ENCODE measurements at places on chromosomes 3 and 15. TPM values are rescaled to one million over a fixed set of nuclear protein-coding genes. Genes with fewer than 3 reads are reported as not detected.

GRCh38 chr15:65832549-65833364 lies 36.5 kb upstream of the RAB11A start:
- DNase-seq = peak; percentile 91

DNA sequence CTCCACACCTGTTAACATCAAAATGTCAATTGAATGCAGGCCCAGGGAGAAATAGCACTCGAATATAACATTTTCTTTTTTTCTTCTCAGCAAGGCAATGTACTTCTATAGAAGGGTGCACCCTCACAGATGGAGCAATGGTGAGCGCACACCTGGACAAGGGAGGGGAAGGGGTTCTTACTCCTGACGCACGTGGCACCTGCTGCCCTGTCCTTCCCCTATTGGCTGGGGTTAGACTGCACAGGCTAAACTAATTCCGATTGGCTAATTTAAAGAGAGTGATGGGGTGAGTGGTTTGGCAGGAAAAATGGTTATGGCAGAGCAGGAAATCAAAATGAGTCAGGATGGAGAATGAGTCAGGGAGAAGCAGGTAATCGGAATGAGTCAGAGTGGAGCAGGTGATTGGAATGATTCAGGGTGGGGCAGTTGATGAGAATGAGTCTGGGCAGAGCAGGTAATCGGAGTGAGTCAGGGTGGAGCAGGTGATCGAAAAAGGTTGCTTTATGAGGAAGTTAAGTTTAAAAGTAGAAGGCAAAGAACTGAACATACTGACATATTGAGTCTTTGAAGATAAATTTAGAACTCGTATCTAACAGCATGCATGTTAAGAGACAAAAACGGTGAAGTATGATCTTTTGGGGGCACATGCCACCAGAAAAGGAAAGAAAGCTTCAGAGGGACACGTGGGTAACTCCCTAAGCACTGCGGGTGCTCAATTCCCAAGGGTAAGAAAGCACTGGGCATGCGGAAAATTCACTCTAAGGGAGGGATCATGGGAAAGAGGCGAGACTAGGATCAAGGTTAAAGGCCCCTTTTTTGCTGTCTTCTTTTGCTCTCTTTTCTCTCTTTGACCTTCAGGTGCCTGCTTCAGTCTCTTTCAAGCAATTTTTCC lies 72.9 kb upstream of the GALNT15 start:
- no peak for DNase-seq

CA12 gene
- total RNA-seq = 2.3 TPM

DNA sequence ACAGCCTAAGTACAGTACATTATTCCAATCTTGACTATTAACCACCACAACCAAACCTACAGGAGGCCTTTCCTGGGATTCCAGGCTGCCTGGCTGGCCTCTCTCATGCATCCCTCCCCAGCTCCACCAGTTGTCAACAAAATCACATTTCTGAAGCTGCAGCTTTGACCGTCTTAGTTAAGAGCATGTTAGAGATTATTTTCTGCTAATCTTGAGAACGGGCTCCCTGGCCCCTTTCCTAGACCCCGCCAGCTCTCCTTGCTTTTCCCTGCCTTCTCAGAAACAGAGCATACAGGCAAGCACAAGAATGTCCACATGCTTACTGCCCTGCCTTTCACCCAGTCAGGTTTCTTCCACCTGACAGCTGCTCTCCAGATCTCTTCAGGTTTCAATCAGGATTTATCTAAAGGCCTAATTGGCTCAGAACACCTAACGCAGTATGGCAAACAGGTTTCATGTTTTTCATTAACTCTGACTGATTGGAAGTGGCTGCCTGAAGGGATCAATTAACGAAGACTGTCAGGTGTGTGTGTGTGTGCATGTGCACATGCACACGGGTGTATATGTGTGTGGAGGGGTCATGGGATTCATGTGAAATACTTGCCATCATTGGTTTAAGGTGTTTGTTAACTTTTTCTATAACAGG lies 12.3 kb downstream of the KY start:
- DNase-seq = no peak

DNA sequence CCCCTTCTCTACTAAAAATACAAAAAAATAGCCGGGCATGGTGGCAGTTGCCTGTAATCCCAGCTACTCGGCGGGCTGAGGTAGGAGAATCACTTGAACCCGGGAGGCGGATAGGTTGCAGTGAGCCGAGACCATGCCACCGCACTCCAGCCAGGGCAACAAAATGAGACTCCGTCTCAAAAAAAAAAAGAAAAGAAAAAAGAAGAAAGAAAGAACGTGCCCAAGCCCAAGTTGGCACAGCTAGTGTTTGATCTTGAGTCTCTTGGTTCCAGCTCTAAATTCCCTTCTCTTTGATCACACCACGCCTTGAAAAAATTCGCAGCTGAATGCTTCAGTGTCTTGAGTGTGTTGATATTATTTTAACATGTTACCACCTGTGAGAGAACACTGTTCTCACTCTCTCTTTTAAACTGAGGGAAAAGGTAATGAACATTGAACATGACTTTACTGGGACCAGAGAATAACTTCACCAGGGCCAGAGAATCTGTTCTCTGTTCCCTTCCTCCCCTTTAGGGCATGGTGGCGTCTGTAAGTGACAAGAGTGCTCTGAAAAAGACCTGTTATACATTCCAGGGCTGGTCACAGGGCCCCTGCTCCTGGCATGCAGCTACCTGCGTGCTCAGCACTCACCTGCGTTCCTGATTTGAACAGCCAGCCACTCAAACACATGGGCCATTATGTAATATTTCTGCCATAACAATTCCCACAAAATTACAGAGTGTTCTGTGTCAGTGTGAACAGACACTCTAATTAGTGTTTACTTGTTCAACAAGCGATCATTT lies 19.0 kb downstream of the SLCO3A1 start:
- DNase-seq = no peak

DNA sequence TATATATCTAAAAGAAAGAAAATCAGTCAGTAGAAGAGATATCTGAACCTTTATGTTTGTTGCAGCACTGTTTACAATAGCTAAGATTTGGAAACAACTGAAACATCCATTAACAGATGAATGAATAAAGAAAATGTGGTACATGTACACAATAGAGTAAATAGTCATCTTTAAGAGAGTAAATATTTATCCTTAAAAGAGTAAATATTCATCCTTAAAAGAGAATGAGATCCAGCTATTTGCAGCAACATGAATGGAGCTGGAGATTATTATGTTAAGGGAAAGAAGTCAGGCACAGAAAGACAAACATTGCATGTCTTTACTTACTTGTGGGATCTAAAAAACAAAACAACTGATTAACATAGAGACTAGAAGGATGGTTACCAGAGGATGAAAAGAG lies 197.0 kb upstream of the CBLB start:
- no peak for DNase-seq

APH1B gene
- 11.8 TPM for total RNA-seq

GRCh38 chr3:50479523-50479922 lies 23.9 kb downstream of the CACNA2D2 start:
- no peak for DNase-seq

GRCh38 chr15:77636209-77636608 lies 3.5 kb upstream of the LINGO1 start:
- DNase-seq = no peak

FOXB1 gene
- not detected for total RNA-seq

Measured in left cardiac atrium (tissue), 4 donors.